ENCODE measurements at places on chromosomes 11 and 22.

DNA sequence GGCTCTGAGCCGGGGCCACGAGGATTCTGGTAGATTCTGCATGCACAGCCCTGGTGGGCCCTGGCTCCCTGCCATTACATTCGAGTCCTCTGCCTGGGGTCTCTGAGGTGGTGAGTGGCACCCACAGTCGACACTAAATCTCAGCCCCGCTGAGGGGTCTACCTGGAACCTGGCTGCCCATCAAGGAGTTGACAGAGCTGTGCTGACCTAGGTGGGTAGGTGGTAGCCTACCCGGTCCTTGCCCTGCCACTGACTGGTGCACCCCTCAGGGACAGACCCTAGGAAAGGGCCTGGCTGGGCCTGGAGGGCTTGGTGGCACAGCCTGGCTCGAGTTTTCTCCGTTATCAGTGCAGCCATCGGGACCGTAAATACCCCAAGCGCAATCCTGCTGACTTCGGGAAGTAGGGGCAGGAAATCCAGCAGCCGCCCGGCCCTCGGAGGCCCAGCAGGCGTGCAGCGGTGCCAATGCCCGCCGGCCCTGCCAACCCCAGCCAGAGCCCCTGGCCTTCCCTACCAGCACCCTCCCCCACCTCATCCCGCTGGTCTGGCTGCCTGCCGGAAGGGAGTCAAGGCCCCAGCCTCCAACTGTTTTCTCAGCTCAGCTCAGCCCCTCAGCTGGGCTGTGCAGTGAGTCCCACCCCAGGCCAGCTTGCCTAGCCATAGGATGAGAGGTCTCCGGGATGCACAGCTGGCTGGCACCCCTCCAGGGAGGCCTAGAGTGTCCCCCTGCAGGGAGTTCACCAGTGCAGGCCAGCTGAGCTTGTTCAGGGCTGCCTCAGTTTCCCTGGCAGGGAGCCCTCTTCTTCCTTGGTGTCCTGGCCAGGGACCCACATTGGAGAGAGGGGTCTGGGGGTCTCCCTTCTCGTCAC, 80.4 kb upstream of the KCNQ1OT1 start:
- no peak for DNase-seq

- no peak for DNase-seq
These were observed 61.8 kb downstream of the SMIM38 start for GRCh38 chr11:69217276-69218105.

DNA sequence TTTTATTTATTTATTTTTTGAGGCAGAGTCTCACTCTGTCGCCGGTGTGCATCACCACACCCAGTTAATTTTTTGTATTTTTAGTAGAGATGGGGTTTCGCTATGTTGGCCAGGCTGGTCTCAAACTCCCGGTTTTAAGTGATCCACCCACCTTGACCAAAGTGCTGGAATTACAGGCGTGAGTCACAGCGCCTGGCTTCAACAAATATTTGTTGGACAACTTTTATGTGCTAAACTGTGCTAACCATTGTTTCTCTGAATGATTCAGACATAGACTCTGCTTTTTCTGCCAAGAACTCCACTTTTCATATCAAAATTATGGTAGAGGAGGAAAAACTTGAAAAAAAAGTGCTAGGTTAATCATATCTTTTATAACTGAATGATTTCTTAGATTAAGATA, 36.3 kb downstream of the MMP7 start:
- no peak for DNase-seq

DNA sequence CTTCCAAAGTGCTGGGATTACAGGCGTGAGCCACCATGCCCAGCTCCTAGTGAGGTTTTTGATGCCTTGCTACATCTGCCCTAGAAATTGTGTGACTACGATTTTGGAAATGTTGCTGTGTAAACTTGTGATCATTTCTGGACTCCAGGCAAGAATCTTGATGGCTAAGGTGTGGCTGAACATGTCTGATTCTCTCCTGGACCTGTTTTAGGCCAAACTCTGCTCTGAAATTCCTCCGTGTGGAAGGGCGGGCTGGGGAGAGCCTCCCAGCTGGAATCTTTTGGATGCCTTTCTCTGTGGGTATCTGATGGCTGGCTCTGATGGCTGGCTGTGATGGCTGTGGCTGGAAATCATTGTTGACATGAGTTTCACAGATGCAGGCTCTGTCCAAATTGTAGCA, 8.2 kb downstream of the PNPLA3 start:
- no peak for DNase-seq

DNA sequence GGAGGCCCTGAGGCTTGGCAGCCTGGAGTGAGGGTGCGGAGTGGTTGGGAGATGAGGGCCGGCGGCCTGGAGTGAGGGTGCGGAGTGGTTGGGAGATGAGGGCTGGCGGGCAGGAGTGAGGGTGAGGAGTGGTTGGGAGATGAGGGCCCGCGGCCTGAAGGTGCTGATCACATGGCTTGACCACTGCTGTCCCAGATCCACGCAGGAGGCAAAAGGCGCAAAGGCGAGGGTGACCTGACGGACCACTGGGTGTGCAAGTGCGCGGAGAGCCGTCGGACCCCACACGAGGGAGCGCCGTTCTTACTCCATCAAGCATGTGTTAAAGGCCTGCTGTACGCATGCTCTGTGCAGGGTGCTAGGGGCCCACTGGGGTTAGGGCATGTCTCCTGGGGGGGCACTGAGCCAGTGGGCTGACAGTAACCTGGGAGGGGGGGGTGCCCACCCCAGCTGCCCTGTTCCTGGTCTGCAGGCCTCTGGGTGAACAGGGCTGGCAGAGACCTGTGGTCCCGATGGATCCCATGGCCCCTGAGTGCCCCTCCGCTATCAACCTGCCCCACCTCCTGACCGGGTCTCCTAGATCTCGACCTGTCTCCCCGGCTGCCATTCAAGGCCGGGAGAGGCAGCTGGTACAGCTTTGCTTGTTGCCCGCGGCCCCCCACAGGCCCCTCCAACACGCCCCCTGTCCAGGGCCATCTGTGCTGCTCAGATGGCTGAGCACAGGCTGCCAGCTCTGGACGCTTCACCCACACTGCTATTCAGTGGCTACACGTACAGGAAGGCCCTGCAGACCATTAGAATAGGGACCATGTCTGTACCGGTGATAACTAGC, 21.1 kb downstream of the MRGPRD start:
- DNase-seq = no peak

GRCh38 chr11:61334434-61335354, 1.7 kb downstream of the TKFC start:
- DNase-seq = no peak

- DNase-seq = no peak
These were observed 642 bp upstream of the CASTOR1 start for GRCh38 chr22:30289980-30290313.

DNA sequence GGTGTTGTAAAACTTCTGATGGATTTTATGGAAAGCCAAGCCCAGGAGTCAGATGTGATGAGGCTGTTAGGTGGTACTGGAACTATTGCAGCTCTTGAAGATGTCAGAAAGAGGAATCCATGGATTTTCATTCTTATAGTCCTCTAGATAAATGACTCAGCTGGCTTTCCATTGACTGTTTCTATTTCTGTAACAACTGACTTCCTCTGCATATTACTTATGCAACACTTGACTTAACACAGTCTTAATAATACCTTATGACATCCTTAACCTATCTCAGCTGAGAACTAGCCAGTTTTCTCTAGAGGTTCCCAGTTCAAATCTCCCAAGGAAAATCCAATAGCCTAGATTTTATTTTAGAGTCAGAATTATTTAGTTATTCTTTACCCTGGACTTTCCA, 263.8 kb downstream of the LUZP2 start:
- DNase-seq = peak; percentile 67

- no peak for DNase-seq
These were observed 123.6 kb upstream of the BID start for GRCh38 chr22:17897858-17898257.

DNA sequence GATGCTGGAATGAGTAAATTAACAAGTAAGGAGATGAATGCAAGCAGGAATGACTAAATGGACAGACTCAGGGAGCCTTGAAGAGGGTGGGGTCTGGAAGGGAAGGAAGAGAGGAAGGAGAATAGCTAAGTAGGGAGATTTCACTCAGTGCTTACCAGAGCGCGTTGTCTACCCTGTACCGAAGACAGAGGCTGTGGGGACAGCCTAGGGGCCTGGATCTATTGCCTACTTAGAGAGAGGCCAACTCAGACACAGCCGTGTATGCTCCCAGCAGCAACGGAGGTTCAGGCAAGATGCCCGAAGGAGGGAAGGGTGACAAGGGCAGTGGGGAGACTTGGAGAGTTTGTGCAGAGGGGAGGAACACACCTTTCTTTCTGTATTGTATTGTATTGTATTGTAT, at the start of gene FOLR2:
TSS of gene FOLR2 (plus strand) at position 157 of the 400 bp plus-strand sequence. CDS start 1,791 bp downstream, outside the sequence.
- DNase-seq = no peak

- DNase-seq = no peak
These were observed 720 bp downstream of the PACS1 start for GRCh38 chr11:66070604-66071380.

GRCh38 chr22:41274856-41275255, 11.1 kb downstream of the RANGAP1 start:
- no peak for DNase-seq

GRCh38 chr11:104583857-104584256, 314.4 kb downstream of the CASP12 start:
- DNase-seq = no peak

- DNase-seq = peak; percentile 43
These were observed 2.1 kb downstream of the KMT2A start for GRCh38 chr11:118438314-118438931.

DNA sequence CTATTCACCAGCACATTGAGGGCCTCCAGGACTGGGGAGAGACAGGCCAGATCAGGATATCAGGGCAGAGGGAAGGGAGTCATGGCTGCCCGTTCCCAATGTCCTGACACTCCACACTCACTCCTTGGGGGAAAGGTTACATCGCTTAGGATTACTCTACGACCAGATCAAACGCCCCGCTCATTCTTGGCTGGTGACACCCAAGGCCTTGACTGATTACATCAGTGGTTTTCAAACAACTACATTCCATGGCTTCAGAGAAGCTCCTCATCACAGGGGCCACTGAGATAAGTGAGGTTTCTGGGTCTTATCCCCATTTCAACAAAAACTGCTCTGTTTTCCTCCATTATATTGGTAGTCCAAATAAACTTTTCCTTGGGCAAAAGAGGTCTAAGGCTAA, 15.0 kb downstream of the UBE2L6 start:
- DNase-seq = no peak

GRCh38 chr11:65124480-65125196, 2.5 kb downstream of the MRPL49 start:
- no peak for DNase-seq

DNA sequence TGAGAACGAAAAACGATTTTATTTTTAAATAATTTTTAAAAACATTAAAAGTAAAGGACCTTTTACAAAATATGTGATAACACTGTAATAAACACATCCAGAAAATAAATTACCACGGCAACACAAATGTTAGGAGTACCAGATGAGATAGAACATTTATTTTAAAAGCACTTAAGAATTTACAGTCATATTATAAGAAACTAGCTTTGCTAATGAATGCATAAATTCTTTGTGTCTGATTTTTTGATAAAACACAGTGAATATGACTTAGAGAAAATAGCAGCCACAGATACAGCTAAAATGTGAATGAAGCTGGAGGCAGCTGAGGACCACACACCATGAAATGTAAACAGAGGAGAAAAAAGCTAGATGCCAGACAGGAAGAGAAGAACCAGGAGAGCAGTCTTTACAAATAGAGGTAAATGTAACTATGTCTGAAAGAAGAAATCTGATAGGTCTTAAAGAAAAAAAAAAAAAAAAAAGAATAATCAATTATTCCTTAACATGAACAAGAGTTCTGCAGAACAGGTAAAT, 14.6 kb downstream of the CCDC34 start:
- DNase-seq = no peak

DNA sequence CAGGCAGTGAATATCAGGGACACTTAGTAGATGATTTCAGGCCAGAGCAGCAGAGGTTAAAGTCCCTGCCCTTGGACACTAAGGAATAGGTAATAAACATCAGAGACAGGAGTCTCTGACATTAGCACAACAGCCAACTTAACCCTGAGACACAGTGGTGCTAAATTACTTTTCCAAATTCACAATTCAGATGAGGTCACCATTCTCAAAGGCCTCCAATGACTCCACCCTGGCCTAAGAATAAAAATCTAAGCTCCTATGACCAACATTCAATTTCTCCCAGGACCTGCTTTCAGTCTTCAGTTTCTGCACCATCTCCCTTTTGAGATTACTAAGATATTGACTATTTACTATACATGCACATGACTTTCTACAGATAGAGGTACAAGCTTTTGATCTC, 42.0 kb downstream of the BLID start:
- no peak for DNase-seq

- no peak for DNase-seq
These were observed 468.3 kb downstream of the TBC1D22A start for GRCh38 chr22:47230741-47231140.

DNA sequence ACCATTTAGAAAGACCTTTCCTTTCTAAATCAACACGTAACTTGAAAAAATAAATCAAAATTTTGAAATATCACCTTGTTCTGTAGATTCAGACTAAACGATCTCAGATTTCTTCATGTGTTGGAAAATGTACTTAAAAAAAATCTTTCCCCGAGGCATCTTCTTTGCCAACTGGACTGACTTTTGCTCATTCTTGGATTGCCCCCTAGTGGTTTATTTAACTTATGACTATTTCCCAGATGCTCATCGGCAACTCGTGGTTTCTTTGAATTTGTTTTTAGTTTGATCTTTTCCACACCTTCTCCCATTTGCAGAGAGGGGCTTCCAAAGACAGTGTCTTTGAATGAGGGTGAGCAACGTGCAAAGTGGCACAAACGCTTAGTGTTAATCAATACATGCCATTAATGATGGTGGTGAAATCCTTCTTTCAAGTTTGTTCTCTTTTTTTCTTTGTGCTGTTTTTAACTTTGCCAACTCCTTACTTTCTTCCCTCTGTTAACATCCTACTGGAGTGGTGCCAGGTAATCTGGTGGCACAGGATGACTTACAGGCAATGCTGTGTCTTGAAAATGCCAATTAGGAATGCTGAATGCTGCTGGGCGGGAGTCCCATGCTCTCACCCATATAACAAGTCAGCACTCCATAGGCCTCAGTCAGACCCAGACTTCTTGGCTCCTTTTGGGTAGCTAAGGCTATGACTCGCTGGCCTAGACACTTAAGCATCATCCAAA, 18.3 kb downstream of the PRSS23 start:
- DNase-seq = peak; percentile 64

GRCh38 chr11:50298182-50298988, 265.7 kb downstream of the OR4C45 start:
- DNase-seq = no peak
